ENCODE measurements at places on chromosomes 5 and 9.

GRCh38 chr9:89122949-89123348, 55.7 kb downstream of the SHC3 start:
- no peak for DNase-seq

DNA sequence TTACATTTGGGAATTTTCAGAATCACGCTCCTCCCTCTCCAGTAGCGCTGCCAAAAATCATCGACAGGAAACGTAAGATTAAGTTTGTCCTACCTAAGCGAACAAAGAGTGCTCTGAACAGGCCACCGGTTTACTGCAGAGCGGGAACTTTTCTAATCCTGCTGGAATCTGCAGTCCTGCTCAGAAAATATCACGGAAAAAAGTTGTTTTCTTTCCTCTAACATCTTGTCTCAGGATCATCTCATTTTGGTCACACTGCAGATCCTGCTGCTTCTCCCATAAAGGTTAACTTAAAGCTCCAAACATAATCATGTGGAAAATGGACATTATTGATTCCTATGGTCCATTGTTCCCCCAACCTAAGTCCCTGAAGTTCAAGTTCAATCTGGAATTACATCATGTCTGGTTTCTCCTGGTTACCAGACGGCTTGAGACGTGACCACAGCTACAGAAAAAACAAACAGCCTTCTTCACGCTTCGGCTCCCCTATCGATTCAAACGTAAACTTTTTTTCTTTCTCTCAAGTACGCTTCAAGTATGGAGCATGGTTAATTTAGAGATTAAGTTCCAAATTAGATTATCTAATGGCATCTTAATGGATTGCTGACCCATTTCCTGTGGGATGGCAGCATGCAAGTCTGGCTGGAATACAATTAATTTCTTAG, 217.6 kb downstream of the NFIB start:
- DNase-seq = no peak

DNA sequence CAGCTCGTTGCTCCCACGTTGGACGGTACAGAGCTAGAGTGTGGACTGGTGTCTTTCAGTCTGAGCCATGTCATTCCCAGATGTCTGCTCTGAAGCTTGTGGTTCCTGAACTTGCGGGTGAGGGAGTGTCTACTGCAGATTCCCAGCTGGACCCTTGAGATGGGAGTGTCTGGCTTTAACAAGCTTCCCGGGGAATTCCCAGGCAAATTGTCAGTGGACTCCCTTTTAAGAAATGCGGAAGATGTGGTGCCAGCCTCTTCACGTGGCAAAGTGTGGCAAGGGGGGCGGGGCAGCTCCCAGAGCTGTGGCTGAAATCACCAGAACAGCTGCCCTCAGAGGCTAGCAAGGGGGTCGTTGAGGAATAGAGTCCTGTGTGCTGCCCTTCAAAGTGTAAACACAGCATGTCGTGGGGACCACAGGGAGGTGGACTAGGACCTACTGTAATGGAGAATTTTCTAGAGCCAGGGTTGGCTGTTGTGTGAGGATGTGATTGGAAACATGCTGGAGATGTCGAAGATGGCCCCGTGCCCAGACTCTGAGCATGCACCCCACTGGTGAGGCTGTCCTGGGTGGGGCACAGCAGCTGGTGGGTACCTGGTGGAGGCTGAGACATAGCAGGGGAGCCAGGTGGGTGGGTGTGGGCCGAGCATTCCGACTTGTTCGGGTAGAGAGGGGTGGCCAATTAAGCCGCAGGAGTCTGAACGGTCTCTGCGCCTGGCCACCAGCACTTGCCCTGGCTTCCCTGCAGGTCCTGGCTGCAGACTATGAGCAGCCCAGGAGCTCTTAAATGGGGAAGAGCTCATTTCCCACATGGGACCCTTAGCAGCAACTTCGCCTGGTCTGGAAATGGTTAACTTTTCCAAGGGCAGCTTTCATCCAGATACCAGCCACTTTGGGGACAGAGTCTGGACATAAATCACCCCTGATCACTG, 37.4 kb downstream of the PRRX2 start:
- no peak for DNase-seq

DNA sequence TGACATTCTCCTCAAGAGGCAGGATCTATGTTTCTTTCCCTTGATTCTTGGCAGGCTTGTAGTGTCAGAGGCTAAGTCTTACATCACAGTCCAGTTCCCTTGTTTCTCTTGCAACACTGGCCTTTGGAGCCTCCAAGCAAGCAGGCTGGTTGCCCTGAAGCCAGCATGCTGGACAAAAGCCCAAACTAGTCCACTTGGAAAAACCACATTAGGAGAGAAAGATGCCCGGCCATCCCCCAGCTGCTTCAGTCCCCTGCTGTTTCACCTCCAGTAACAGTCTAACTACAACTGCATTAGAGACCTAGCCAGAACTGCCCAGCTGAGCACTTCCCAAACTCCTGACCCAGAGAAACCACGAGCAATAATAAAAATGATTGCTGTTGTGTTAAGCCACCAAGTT, 87.6 kb downstream of the ADAMTS6 start:
- DNase-seq = peak; percentile 52

DNA sequence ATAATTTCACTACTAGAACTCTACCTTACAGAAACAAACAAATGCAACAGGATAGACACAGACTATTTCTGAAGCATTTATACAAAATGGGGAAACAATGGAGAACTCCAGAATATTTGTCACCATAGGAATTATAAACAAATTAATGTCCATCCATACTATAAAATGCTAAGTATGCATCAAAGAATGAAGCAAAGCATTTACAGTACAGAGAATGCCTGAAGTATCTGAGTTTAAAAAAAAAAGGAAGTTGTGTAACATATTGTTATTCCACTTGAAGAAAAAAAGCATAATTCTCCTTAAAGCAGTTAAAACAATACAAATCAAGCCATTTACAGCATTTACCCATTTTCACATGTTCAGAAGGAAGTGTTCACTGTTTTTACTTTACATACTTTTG, 53.0 kb downstream of the DROSHA start:
- no peak for DNase-seq

- DNase-seq = peak; percentile 6
Observed at GRCh38 chr5:122478741-122479442, 166.9 kb downstream of the SNCAIP start.

DNA sequence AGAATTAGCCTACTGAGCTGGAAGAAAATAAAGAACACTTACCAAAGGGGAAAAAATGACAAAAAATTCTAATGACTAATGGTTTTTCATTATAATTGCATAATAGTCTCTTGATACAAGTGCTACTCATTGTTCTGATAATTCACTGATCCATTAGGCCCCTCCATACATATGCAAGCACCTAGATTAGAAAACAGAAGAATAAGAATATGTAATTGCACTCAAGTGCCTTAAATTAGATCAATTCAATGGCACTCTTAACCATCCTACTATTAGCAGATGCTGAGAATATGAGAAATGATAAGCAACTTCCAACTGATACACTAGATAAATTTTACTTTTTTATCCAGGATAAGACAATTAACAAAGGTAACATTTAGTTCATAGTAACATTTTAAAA, 440.9 kb upstream of the C9orf72 start:
- no peak for DNase-seq
